ENCODE measurements at places on chromosomes 12 and 14.

- H3K27me3 ChIP-seq, result no peaks in the 10 kb centered on the region
- no peak for DNase-seq
- H3K4me1 ChIP-seq, result no peaks in the 10 kb centered on the region
Measured at GRCh38 chr12:83031196-83031595, 344.5 kb downstream of the TMTC2 start.

DNA sequence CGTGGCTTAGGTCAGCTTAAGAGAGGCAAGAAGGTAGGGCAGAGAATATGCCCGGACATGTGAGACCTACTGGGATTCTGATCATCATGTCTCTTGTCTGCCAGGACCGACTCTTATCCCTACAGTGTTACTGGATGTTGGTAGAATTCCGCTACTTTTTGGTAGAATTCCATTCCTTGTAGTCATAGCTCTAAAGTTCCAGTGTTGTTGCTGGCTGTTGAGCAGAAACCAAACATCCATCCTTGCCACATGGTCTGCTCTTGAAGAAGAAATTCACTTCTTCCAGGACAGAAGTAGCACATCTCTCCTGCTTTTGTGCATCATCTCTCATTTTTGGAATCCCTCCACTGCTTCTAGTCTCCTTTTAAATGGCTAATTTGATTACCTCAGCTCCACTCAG is 453.7 kb downstream of the RPL10L start:
- no peak for DNase-seq
- H3K4me1 ChIP-seq, result no peaks in the 10 kb centered on the region
- H3K36me3 ChIP-seq, result no peaks in the 10 kb centered on the region

- H3K36me3 ChIP-seq, result no peaks in the 10 kb centered on the region
- peaks cover 1% of the 10 kb centered on the region for H3K27me3 ChIP-seq
- H3K27ac ChIP-seq, result no peak overlapping the region
Measured at GRCh38 chr12:57661376-57661775, 28.4 kb upstream of the B4GALNT1 start.

DNA sequence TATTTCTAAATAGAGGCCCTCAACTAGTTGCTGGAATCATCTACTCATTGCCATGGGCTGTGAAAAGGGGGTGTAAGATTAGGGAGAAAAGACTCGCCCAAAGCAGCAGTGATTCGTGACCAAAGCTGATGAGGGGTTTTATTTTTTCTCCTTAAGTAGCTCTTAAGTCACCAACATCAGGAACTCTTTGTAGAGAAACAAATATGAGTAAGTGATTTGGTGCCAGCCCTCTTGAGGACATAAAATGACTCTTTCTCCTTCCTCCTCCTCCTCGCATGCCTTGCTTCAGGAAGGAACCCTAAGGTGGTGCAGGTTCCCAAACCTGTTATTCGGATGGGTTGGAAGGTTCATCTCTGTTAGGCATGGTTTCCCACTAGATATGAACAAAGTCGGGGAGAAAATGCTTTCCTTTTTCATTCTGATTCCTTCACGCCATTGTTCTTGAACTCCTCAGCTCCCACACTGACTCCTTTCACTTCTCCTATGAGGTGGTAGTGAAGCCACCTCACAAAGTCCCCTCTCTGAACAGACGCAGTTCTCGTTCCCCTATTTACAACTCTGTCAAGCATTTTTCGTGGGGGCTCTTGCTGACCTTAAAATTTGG is 113.4 kb downstream of the ETV6 start:
- H3K36me3 ChIP-seq, result peaks cover 57% of the 10 kb centered on the region
- peaks cover 54% of the 10 kb centered on the region for H3K4me1 ChIP-seq
- H3K4me3 ChIP-seq, result no peak overlapping the region

DNA sequence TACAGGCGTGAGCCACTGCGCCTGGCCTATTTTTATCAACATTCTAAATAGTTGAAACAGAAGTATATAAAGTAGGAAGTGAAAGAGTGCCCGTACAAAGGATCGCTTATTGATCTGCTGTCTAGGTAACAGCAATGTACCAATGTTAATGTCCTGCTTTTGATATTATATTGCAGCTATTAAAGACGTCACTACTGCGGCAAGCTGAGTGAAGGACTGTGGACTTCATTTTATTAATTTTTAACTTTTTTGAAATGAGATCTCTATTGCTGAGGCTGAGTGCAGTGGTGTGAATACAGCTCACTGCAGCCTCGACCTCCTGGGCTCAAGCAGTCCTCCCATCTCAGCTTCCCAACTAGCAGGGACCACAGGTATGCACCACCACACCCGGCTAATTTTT is 10.8 kb downstream of the PTGR2 start:
- peaks cover 1% of the 10 kb centered on the region for H3K27me3 ChIP-seq
- H3K36me3 ChIP-seq, result no peaks in the 10 kb centered on the region
- DNase-seq, result no peak
- H3K4me1 ChIP-seq, result peaks cover under 1% of the 10 kb centered on the region
- H3K27ac ChIP-seq, result no peak overlapping the region

- DNase-seq, result no peak
- no peaks in the 10 kb centered on the region for H3K4me1 ChIP-seq
- no peaks in the 10 kb centered on the region for H3K27me3 ChIP-seq
- H3K36me3 ChIP-seq, result no peaks in the 10 kb centered on the region
- H3K27ac ChIP-seq, result no peak overlapping the region
Measured at GRCh38 chr12:41497409-41497808, 309.3 kb downstream of the PDZRN4 start.

- H3K27me3 ChIP-seq, result no peaks in the 10 kb centered on the region
- no peaks in the 10 kb centered on the region for H3K36me3 ChIP-seq
- H3K4me3 ChIP-seq, result no peak overlapping the region
- H3K4me1 ChIP-seq, result no peaks in the 10 kb centered on the region
- H3K27ac ChIP-seq, result no peak overlapping the region
- DNase-seq, result no peak
Measured at GRCh38 chr12:130592641-130593040, 123.5 kb downstream of the RIMBP2 start.

- no peaks in the 10 kb centered on the region for H3K36me3 ChIP-seq
- no peak overlapping the region for H3K4me3 ChIP-seq
- H3K27ac ChIP-seq, result no peak overlapping the region
- H3K27me3 ChIP-seq, result no peaks in the 10 kb centered on the region
Measured at GRCh38 chr14:85317491-85318021, 212.4 kb upstream of the FLRT2 start.

- H3K36me3 ChIP-seq, result no peaks in the 10 kb centered on the region
- H3K4me3 ChIP-seq, result no peak overlapping the region
- no peaks in the 10 kb centered on the region for H3K4me1 ChIP-seq
- no peak overlapping the region for H3K27ac ChIP-seq
Measured at GRCh38 chr12:51793201-51793600, 55.3 kb downstream of the FIGNL2 start.

GRCh38 chr12:84077679-84078078 is 834.9 kb downstream of the SLC6A15 start:
- no peak overlapping the region for H3K27ac ChIP-seq
- no peaks in the 10 kb centered on the region for H3K27me3 ChIP-seq
- no peaks in the 10 kb centered on the region for H3K4me1 ChIP-seq

GRCh38 chr14:77222546-77223225 is 41.1 kb downstream of the TMEM63C start:
- H3K27me3 ChIP-seq, result no peaks in the 10 kb centered on the region
- no peaks in the 10 kb centered on the region for H3K4me1 ChIP-seq
- no peaks in the 10 kb centered on the region for H3K36me3 ChIP-seq
- DNase-seq, result no peak

DNA sequence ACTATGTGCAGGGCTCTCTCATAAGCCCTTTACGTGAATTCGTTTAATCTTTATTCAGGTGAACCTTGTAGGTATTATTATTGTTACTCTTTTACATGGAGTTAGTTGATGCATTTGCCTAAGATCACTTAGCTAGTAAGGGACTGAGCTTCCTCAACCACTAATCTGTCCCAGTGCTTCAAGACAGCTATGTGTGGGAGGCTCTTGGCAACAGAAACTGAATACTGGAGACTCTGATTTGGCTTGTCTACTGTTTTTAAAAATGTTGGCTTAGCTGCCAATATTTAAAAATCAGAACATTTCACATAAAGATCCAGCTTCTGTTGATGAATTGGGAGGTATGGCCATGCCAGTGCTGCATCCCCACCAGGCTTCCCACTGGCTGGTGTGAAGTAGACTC is 6.8 kb downstream of the KNTC1 start:
- peaks cover 13% of the 10 kb centered on the region for H3K4me1 ChIP-seq
- H3K27ac ChIP-seq, result no peak overlapping the region
- H3K27me3 ChIP-seq, result no peaks in the 10 kb centered on the region
- DNase-seq, result no peak

DNA sequence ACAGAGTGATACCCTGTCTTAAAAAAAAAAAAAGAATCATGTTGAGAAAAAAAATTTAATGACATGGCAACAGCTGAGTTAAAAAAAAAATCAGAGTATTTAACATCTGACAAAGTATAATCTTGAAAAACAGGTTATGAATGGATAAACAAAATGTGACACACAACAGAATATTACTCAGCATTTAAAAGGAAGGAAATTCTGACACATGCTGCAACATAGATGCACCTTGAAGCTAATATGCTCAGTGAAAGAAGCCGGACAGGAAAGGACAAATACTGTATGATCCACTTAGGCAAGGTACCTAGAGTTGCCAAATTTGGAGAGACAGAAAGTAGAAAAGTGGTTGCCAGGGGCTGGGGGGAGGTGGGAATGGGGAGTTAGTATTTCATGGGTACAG is 19.4 kb upstream of the EIF2B2 start:
- H3K4me3 ChIP-seq, result no peak overlapping the region
- no peaks in the 10 kb centered on the region for H3K27me3 ChIP-seq
- no peak for DNase-seq

DNA sequence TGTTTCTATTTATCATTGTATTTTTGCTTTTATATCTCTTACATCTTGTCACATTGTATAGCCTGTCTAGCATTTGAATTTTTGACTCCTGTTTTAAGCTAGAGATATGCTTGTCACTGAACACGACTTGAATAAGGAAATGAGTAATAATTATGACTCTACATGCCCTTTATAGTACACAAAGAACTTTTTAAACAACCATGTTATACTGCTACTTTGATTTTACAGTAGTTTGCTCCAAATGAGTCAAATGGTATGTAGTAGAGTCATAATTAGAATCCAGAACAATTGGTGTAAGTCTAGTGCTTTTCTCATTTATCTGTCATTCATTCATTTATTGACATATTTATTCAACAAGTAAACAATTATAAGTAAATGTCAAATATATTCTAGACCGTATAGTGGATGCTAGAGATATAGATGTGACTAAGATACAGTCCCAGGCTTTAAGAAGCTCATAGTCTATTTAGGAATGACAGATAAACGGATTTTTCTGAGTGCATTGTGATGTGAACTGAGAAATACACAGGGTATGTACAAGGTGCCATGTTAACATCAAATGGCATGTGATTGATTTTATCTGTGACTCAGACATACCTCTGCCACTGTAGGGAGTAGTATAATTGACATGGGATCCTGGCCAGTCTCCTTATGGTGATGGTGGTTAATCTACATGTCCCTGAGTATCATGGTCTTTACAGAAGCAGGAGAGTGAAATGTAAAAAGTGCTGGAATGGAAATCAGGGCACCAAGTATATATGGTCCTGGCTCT is 799.7 kb downstream of the DIO2 start:
- no peak overlapping the region for H3K27ac ChIP-seq
- DNase-seq, result no peak
- no peaks in the 10 kb centered on the region for H3K27me3 ChIP-seq

- DNase-seq, result no peak
- no peaks in the 10 kb centered on the region for H3K4me1 ChIP-seq
- H3K36me3 ChIP-seq, result no peaks in the 10 kb centered on the region
- H3K27me3 ChIP-seq, result peaks cover 44% of the 10 kb centered on the region
- no peak overlapping the region for H3K4me3 ChIP-seq
Measured at GRCh38 chr14:100901391-100902183, 1.9 kb downstream of the RTL1 start.

- H3K36me3 ChIP-seq, result no peaks in the 10 kb centered on the region
- DNase-seq, result no peak
Measured at GRCh38 chr12:53928054-53928835, 10.4 kb upstream of the HOXC13 start.

DNA sequence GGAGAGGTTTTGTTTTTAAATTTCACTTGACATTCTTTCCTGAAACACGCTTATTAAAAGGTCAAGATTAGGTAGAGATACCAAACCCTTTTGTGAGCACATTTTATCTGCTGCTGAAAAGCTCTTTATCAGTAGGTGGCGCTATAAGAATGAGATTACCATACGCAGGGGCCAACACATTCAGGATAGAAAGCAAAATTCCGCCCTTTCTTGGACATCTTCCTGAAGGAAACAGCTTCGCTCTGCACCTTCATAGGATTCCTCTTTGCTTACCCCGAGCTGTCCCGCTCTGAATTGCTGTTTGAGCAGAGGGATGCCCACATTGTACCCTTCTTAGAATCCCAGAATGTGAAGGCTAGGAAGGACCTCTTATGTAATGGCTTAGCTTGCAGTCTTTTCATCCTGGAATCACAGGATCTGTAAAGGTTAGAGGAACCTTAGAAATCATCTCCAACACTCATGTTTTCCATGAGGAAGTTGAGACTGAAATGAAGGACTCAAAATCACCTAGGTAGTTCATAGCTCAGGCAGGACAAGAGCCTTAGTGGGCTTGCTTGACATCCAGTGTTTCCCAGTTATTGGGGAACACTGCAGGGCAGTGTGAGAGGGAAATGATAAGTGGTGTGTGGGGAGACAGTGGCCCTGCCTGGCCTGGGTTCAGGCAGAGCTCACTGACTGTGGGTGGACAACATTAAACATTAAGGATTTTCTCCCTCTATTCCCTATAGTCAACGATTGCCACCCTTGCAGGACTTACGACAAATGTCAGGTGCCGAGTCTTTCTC is 38.7 kb upstream of the CRY1 start:
- H3K27me3 ChIP-seq, result no peaks in the 10 kb centered on the region
- H3K4me1 ChIP-seq, result peaks cover 2% of the 10 kb centered on the region
- no peaks in the 10 kb centered on the region for H3K36me3 ChIP-seq
- H3K27ac ChIP-seq, result no peak overlapping the region

DNA sequence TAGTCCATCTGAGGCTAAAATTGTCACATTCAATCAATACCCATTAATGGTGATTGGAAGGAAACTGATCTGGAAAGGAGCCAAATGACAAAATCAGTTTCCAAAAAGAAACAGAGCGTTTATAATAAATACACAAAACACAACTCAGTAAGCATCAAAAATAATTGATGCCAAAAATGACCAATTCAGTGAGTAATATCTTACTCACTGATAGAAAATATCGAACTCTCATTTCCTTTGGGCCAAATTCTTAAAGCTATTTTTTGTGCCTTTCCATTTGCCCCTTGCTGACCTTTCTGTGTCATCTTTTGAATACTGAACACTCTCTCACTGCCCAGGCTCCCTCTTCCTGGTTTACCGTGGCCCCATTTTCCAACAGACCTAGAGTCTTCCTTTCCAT is 22.5 kb upstream of the ATP2B1 start:
- no peak overlapping the region for H3K27ac ChIP-seq
- H3K4me1 ChIP-seq, result peaks cover 9% of the 10 kb centered on the region
- no peak overlapping the region for H3K4me3 ChIP-seq
- H3K27me3 ChIP-seq, result no peaks in the 10 kb centered on the region

- H3K4me1 ChIP-seq, result no peaks in the 10 kb centered on the region
- no peaks in the 10 kb centered on the region for H3K36me3 ChIP-seq
- no peak overlapping the region for H3K27ac ChIP-seq
- no peak overlapping the region for H3K4me3 ChIP-seq
- H3K27me3 ChIP-seq, result peaks cover 15% of the 10 kb centered on the region
- no peak for DNase-seq
Measured at GRCh38 chr12:107917912-107918800, 143.7 kb downstream of the ASCL4 start.

All from activated T-helper 2 cell treated with anti-CD3 and anti-CD28 coated beads, Interferon-gamma antibody, Interleukin-2, Interleukin-4, amounts not matched to agents 10 μg/mL and 5 μg/mL and 100 μg/mL, durations not matched to agents 14 hours and 24 hours and 36 hours (primary cell).